Femur (tissue), 1 donor: ENCODE measurements at places on chromosomes 2 and 18.

- DNase-seq: no peak
Observed at GRCh38 chr18:3508576-3509549, 58.9 kb downstream of the TGIF1 start.

DNA sequence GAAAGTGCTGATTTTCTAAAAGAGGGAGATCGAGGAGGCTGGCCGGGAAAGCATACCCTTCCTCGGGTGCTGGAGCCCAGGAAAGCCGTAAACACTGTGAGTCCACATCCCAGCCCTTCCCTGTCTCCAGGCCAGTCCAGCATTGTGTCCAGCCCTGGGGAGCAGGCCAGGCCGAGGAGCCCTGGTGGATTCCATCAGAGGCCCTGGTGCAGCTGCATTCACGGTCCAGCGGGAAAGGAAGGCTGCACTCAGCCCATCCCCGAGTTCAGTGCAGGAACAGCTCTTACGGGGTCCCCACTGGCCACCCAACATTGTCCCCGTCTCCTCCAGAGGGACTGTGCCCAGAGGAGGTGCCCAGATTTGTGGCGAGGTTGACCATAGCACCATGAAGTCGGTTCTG lies 218.6 kb downstream of the KLHL29 start:
- no peak for DNase-seq

GRCh38 chr2:191965733-191966132 lies 118.8 kb upstream of the CAVIN2 start:
- DNase-seq: no peak

- no peak for DNase-seq
Observed at GRCh38 chr18:23718243-23718720, 29.0 kb downstream of the LAMA3 start.

- DNase-seq: no peak
Observed at GRCh38 chr18:74299162-74299561, 7.4 kb upstream of the CYB5A start.
